CD4-positive, alpha-beta T cell treated with Interleukin-6 at 100 ng/mL for 8 hours (primary cell): ENCODE measurements at places on chromosomes 2 and 18.

GRCh38 chr18:75207310-75208154 lies 1.4 kb downstream of the PTGR3 start:
- DNase-seq = no peak

DNA sequence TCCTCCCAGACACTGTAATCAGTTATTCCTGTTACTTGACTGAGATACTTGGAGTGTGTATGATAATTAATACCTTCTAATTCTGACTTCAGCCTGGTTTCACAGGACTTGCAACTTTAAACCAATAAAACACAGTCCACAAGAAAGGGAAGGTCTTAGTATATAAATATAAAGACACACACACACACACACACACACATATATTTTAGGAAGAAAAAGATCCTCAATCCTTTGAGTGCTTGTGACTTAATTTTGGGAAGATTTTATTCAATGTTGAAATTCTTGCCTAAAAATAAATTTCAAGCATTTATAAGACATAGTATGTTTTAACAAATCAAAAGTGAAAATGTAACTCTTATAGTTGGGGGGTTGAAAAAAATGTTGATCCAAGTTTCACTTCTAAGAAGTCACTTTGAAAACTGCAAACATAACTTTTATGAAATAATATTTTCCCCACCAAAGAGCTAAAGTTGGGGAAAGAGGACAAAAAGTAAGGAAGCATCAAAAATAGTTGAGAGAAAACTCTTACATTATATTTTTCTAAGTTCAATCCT lies 824 bp upstream of the VPS54 start:
- DNase-seq = no peak

DNA sequence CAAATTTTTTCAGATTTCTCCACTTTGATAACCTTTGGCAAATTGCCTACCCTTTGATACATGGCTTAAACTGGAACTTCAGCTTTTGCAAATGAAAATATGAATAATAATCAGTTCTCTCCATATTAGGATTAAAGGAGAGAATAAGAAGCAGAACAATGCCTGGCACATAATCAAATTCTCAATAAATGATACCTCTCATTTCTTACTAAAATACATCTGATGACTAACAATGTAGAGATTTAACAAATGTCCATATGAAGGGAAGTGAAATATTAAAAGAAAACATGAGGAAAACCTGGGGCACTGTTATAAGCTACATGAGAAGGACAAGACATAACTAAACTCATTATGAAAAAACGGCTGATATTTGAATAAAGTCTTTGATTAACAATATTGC lies 1103.6 kb downstream of the LRP1B start:
- no peak for DNase-seq

DNA sequence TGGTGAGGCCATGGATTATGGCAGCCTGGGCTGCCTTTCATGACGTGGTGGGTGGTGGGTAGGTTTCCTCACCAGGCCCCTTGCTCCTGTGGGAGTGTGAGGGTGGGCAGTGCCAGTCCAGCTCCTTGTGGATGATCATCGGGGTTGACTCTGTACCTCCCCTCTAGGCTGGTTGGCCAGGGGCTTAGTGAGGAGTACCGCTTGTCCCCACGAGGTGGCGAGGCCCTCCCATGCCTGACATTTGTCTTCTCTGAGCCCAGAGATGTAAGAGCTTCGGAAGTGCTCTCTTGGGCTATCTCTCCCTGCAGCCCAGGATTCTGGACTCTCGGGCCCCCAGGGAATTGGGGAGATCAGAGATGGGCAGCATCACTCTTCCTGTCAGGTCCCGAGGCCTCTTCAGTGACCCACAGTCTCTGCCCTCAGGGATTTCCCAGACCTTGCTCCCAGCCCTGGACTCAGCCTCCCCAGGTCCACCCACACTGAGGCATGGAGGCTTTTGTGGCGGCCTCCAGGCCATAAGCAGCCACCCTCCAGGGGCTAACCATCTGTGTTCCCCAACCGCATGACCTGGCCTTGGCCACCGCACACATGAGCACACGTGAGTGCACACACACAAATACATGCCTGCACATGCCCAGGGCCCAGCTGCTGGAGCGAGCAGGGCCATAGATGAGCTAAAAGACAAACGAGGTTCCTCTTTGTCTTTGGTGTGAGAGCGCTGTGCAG lies 6.5 kb downstream of the SPR start:
- DNase-seq = no peak

DNA sequence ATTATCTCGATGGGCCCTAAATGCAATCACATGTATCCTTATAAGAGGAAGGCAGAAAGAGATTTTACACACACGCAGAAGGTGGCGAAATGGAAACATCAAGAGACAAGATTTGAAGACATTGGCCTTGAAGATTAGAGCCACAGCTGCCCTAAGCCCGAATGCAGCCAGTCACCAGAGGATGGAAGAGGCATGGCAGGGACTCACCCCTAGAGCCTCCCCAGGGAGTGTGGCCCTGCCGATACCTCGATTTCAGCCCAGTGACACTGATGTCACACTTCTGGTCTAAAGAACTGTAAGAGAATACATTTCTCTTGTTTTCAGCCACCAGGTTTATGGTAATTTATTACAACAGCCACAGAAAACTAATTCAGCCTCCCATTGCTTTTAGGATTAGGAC lies 17.4 kb downstream of the TTC39C start:
- DNase-seq = no peak

GRCh38 chr2:213551526-213551925 lies 267.3 kb downstream of the SPAG16 start:
- DNase-seq = no peak

- DNase-seq = no peak
Observed at GRCh38 chr2:218368621-218369153, 12.0 kb downstream of the CATIP start.

- no peak for DNase-seq
Observed at GRCh38 chr2:71554028-71554705, 100.8 kb downstream of the DYSF start.

DNA sequence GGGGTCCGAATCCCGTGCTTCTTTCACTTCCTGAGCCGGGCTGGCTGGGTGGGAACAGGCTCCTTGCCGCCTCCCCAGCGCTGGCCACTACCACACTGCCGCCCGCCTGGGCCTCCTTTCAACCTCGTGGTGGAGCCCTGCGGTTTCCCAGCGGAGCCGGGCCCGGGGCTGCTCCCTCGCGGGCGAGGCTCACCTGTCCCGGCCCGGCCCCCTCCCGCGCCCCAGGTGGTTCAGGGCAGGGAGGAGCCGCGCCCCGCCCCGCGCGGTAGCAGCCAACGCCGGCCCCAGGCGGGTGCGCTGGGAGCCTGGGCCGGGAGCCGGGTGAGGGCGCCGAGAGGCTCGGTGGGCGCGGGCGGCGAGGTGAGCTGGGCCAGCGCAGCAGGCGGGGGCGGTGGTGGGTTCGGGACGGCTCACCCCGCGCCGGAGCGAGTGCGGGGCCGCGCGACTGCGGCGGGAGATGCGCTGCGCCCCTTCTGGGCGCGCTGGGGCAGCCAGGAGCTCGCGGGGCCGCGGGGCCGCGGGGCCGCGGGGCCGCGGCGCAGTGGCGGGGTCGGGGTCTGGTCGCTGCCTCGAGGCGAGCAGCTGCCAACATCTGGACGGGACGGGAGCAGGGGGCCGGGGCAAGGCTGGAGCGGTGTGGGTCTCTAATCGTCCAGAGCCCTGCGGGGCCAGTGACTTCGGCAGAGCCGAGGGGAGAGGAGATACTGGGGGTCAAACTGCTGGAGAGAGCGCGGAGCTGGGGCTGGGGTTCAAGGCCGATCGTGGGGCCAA lies at the start of gene LYPD6B:
LYPD6B (plus strand) TSS at position 258 of the 771 bp plus-strand sequence. CDS start 92,250 bp downstream, outside the sequence.
- DNase-seq = no peak

DNA sequence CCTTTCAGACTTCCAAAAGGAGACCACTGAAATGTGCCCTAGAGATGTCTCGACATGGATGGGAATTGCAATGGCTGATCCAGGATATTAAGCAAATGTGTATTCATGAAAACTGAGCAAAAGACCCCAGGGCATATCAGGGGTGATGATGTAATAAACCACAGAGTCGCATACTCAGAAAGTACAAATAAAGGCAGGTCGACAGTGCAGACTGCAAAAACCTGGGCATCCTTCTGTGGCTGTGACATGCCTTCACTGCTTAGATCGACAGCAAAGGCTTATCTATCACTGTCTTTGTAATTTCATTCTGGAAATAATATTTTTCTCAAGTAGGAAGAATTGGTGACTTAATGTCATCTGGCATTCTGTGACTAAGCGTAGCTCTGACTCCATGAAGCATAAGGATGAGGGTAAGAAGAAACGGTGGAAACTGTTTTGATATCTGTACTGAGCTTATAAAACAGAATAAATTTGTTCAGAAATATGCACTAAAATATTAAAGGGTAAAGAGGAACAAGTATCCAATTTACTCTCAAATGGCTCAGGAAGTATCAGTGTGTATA lies 115.6 kb upstream of the NRP2 start:
- DNase-seq = no peak

- DNase-seq = no peak
Observed at GRCh38 chr2:11237122-11237521, 81.9 kb downstream of the SLC66A3 start.

DNA sequence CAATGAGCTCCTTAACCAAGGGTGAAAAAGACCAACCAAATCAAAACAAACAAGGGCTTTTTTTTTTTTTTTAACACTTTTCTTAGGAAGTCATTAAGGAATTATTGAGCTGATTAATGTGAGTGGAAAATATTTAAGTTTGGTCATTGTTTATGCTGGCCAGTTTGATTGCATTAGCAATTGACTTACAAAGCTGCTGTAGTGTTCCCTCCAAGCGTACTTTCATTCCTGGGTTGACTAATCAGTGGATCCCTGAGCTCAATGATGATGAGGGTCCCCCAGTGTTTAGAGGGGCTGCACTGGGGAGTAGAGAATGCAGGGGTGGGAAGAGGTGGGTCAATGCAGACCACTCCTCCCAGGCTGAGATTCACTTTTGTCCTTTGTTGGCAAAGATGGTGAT lies 119.3 kb downstream of the PRKCE start:
- DNase-seq = no peak

DNA sequence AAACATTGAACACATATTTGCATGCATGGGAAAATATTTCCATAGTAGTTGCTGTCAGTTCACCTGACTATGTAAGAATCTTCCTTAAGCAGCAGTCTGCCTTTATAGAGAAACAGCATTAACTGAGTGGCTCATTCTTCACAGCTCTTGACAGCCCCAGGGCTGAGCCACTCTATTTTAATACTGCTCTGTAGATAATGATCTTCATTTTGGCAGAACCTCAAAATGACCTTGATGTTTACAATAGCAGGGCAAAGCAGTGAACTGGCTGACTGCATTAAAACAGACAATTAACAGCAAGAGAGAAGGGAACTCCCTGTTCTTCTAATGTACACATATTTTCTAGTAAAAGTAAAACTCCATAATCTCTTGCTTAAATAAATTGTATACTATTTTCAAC lies 580.6 kb upstream of the SOX11 start:
- no peak for DNase-seq

DNA sequence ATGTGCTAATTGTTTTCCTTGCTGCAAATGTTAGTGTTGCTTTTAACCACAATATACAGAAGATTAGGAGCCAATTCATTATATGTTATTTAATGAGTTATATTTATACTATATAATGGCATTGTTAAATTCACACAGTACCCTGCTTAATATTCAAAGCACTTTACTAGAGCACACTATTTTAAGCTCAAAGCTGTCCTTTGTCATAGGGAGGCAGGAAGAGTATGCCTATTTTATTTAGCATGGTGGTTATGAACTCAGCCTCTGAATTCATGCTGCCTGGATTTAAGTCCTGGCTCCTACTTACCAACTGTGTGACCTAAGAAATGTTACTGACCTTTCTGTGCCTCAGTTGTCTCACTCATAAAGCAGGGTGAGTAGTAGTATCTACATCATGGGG lies 80.5 kb downstream of the FASTKD2 start:
- no peak for DNase-seq

DNA sequence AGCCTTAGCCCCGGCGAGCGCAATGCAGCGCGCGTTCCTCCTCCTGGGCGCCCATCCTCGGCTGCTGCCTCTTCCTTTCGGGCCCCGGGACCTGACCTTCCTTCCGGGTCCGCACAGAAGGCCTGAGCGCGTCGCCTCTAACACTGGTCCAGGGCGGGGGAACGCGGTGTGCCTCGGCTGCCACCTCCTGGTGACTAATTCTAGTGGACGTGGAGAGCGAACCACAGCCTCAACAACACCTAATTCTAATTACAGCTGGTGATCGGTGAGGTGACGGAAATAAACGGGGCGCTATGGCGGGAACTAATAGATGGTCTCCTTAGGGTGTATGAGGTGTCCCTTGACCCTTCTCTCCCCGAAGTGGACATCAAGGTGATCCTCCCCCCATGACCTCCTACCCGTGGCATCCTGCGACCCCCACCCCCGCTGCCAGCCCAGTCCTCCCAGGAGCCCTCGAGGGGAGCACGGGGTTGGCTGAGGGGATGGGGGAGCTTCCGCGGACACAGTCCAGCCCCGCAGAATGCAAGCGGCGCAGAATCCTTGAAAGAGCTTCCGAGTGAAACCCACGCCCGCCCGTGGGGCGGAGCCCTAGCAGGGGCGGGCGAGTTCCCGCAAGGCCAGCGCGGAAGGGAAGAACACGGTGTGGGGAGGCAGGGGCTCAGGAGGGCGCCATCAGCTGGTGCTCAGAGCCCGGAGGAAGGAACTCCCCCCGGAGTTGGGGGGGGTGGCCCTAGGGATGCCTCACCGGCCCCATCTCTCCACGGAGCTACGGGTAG lies 12.8 kb upstream of the HMSD start:
- DNase-seq = peak; percentile 44

DNA sequence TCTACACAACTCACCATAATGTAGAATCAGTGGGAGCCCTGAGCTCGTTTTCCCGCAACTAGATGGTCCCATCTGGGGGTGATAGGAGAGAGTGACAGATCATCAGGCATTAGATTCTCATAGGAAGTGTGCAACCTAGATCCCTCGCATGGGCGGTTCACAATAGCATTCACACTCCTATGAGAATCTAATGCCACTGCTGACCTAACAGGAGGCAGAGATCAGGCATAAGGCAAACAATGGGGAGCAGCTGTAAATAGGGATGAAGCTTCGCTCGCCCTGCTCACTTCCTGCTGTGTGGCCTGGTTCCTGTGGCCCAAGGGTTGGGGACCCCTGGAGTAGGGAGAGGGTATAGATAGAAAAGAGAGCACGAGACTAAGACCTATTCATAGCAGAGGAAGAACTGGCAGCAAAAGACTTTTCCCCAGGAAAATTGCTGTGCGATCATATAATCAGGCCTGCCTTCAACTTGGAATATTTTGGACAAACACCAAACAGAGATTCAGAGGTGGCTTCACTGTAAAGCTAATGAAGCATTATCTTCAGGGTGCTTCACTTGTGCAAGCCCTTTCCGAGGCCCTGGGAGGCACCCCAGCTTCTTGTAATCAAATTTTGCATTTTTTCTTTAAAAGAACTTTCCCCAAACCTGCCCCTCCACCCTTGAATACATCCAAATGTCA lies 29.0 kb upstream of the ATL2 start:
- DNase-seq = no peak

DNA sequence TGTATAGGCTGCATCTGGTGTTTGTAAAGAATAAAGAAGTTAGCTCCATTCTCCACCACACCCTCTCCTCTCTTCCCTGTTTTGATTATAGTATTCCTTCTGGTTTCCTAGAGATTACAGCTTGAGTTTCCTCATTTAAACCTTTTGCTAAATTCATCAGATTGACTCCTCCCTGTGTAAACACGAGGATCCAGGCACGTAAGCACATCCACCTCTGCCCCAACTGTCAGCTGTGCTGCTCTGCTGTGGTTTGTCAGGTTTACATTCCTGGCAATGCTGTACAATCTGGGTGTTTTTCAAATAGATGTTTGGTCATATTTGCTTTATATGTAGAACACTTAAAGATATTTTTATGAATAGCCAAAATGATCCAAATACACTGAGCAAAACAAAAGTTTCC lies 302.8 kb downstream of the PTGR3 start:
- DNase-seq = no peak

- no peak for DNase-seq
Observed at GRCh38 chr2:230266638-230267037, 41.1 kb downstream of the SP140 start.
